ENCODE measurements at places on chromosomes 4 and X.

DNA sequence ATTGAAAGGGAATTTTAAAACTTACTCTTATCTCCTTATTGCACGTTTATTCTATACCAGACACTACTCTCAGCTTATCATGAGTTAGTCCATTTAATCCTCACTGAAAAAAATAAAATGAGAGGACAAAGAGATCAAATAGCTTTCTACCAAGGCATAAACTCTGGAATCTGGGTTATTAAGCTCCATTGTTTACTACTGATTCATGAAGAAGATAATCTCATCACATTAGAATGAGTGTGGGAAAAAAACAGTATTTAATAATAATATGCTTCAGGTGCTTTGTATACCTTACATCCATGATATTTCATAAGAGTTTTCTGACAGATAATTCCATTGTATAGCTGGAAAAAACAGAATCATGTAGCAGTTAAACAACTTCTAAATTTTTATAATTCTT lies 1092.6 kb downstream of the TECRL start:
- DNase-seq: no peak

DNA sequence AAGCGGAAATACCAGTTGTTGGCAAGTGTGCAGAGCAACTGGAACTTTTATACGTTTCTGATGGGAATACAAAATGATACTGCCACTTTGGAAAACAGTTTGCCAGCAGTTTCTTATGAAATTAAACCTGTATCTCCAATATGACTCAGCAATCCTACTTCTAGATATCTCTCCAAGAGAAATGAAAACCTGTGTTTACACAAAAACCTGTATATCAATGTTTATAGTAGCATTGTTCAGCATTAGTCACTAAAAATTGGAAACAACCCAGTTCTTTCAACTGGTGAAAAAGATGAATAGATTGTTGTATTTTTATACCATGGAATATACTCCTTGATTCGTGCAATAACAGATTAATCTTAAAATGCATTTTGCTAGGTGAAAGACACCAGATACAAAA lies 26.8 kb downstream of the ATP7A start:
- DNase-seq: no peak

DNA sequence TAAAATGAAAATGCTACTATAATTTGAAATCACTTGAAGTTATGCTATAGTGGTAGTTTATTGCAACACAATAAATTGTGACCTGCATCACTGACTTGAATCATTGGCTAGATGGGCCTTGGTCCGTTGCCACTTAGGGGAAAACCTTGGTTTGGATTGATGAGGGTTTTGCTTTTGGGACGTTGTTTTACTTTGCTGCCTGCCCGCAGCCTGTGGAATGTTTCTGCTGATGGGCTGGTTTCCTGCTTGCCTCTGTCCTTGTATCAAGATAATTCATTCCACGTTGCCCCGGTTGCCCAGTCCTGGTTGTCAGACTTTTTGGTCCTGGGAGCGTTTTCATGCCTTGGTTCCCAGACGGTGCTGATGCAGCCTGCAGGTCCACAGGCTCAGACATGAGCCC lies 18.3 kb downstream of the HADH start:
- no peak for DNase-seq

- no peak for DNase-seq
These were observed 100.9 kb downstream of the PTCHD1 start for GRCh38 chrX:23435575-23435974.

DNA sequence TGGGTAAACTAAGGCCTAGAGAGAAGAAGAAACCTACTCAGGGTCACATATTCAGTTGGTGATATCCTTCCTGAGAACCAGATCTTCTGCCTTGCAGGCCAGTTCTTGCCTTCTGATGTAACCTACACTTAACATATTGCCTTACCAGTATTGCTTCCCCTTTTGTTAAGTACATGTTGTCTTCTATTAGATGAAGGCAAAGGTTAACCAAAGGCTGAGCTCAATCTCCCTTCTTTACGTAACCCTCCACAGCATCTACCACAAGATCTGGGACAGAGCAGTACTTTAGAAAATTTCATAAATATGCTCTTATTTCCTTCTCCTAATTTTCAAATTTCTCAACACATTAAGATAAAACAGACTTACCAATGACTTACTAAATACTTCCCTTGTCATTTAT lies 474.4 kb downstream of the SH2D1A start:
- no peak for DNase-seq

DNA sequence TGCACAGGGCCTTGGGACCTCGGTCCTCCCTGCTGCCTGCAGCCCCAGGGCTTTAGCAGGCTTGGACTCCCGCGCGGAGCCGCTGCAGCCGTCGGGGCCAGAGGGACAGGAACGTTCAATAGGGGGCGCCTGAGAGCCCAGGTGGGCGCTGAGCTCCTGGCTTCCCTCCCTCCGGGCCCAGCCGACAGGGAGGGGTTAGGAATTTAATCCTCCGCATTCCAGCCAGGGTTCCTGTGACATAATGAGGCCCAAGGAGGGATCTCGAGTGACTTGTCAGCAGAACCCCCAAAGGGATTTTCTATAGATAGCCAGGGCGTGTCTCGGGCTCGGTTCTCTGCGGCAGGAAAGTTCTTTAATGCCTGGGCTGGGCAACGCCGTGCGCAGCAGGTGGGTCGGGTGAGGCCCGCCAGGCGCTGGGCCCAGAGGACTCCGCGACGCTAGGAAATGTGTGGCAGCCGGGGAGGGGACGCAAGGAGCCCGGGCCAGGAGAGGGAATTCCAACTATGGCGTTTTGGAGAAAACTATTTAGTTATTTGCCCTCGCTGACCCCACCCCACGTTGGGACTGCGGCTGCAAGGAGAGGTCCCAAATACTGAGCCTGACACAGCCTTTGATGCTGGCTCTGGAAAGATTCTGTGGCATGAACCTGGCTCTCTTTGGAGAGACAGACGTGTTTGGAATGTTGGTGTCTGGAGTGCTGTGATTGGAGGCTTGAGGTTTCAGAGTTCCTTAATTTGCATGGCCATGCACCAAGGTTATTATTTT lies 285.2 kb upstream of the GATB start:
- DNase-seq: peak; percentile 63

DNA sequence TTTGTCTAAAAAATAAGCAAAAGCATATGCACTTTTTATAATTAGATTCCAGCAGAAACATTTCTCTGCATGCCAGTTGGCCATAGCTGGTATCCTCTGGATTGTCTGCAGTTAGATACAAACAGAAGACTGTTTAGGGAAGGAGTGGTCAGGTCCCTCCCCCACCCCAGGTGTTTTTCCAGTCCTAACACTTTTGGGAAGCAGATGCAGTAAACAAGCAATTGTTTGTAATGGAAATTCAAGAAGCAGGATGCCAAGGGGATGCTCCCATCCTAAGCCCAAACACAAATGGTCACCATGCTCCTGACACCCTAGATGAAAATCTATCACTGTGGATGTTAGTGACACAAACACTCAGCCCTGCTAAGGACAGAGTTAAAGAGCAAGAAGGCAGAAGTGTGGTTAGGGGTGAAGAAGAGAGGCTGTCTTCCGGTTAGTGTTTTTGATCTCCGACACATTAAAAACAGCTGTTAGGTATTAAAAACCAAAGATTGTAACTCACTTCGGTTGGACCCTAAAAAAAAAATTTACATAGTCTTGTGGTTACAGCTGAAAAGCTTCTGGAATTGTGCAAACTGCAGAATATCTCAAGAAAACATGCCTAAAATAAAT lies 7.9 kb downstream of the LEF1 start:
- DNase-seq: no peak

GRCh38 chr4:155772459-155773195 lies 13.8 kb downstream of the GUCY1B1 start:
- no peak for DNase-seq

DNA sequence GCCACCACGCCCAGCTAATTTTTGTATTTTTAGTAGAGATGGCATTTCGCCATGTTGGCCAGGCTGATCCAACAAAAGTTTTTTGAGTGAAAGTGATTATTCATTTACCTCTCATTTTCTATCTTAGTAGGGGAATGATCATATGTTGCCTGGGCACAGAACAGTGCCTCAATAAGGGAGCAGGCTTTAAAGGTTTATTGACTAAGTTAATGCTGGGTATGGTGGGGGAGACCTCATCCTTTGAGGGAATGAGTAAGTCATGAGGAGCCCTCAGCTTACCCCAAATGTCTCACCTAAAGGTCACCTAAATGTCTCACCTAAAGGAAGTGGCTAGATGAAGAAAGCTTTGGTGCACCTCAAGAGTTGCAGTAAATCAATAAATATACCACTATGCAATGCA lies 109.0 kb downstream of the CLCN4 start:
- DNase-seq: no peak

DNA sequence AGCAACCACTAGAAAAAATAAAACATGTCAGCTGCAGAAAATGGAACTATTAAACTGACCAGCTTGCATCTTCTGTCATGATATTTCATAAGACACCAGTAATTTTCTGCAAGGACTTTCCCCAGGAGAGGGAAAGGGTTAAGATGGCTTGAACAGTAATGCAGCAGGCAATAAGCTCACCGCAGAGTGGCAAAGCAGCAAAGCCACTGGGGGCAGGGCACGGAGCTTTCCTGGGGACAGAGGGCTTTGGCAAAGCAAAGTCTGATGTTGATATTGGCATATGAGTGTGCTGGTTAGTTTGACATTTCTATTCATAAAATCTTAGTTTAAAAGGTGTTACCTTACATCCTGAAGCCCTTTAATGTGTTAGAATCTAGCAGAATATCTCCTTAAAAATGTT lies 55.1 kb upstream of the NAP1L5 start:
- no peak for DNase-seq

DNA sequence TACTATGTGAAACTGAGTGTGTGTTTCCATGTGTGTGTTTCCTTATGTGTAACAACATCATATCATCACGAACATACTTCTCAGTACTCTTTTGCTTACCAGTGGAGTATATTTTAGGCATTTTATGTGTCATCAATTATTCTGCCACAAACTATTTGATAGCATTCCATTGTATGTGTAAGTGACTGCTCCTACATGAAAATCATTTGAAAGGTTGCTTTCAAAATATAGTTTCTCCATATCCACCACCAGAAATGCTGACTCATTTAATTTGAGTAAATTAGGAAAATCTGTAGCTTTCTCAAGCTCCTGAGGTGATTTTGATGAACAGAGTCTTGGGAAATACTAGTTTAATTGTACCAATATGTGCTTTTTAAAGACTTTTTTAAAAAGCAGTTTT lies 376.2 kb downstream of the PCDH18 start:
- DNase-seq: peak; percentile 41

- no peak for DNase-seq
These were observed 130.5 kb downstream of the PTTG2 start for GRCh38 chr4:38090455-38091246.

GRCh38 chrX:35289952-35290351 lies 347.4 kb downstream of the FAM47B start:
- no peak for DNase-seq

- no peak for DNase-seq
These were observed 150.1 kb downstream of the PPP1R2C start for GRCh38 chrX:42627891-42628290.

DNA sequence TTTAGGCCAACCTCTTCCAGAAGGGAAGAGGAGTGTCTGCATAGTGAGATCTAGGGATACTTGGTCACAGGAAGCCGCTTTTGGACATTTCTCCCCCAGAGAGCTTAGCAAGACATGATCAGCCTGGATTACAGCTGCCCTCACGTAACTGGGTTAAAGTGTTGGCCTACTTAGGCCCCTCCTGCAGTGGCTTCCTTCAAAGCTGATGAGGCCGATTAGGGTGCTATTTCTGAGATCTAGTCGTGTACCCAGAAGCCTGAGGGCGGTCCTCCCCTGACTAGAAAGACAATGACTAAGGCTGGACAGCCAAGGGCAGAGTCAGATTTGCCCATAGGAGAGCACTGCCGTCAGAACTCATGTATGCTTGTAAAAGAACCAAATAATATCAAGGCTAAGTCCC lies 135.0 kb downstream of the AMMECR1 start:
- no peak for DNase-seq

- no peak for DNase-seq
These were observed 126.7 kb downstream of the RBM47 start for GRCh38 chr4:40502934-40503333.

DNA sequence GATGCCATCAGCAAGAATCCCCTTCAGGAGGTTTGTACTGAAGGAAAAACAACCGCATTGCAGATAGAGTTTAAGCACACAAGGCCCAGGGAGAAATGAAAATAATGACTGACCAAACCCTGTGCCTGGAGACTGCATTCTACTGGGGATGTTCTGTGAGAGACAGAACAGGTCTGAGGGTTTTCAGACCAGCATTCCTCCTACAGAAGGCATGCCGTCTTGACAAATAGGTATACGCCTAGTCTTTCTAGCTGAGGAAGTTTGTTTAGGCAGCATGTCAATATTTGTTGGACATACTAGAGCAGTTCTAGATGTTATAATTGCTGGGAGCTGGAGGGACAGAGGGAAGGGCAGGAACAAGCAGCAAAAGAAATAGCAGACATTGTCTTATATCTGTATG lies 68.4 kb upstream of the SCOC start:
- DNase-seq: no peak

DNA sequence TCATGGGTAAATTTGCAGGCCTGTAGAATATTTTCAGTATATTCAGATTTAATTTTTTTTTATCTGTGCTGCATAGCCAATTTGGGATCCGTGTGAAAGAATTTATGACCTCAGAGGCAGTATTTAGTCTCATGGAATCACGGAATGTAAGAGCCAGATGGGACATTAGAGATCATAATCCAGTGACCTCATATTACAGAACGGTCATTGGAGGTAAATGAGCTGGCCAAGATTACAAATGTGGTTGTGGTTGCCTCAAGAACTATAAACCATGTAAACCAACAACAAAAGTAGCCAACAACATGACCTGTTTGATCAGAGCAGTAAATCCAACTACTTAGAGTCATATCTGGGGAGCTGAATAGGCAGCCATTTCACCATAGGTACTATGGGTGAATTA lies 71.6 kb downstream of the AMOT start:
- peak; percentile 11 for DNase-seq

DNA sequence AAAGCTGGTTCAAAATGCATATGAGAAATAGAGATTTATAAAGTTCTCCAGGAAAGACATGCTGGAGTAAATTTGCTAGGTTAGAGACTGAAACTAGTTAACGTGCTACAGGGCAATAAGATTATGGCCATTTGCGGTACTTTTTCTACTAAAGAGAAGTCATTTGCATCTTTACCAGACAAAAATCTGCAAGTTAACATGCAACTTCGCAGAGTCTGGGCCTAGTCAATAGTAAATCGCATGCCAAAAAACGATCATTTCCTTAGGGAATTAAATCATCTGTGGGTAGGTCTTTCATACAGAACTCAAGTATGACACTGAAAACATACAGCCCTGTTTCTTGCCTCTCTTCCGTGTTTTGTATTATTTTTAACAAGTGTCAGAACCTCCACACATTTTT lies 32.8 kb upstream of the REST start:
- DNase-seq: no peak

DNA sequence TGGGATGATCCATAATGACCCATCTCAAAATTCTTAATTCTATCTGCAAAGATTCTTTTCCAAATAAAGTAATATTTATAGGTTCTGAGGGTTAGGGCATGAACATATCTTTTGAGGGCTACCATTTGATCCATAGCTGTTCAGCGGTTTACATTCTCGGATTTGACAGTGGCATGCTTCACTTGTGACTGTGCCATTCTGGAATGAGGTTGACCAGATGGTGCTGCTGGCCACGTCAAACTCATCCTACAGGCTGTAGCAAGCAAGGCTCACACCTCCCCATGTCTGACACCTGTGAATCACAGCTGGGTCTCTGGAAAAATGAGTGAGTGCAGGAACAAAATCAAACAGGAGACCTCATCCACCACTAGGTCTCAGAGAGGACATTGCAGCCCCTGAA lies 280.5 kb downstream of the DHRSX start:
- no peak for DNase-seq
